NCI-H1105 treated with DMSO at 0.1 percent for 48 hours (cell line): ENCODE measurements at places on chromosomes 12 and 14.

DNA sequence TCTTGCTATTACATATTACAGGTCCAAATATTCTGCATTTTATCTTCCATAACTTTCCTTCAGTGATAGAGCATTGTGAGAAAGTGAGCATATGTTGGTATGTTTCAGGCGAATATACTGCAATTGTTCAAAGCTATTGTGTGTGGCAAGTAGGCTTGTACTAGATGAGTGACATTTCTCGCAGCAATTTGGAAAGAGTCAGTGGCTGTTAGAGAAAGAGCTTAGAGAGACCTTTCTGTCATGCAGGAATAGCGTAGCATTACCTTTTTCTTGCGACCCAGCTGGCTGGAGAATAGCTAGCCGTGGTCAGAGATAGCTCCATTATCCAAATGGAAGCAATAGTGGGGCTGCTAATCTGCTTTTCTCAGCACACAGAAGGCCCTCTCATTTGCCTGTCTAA lies 678.5 kb upstream of the FOXG1 start:
- DNase-seq: no peak

DNA sequence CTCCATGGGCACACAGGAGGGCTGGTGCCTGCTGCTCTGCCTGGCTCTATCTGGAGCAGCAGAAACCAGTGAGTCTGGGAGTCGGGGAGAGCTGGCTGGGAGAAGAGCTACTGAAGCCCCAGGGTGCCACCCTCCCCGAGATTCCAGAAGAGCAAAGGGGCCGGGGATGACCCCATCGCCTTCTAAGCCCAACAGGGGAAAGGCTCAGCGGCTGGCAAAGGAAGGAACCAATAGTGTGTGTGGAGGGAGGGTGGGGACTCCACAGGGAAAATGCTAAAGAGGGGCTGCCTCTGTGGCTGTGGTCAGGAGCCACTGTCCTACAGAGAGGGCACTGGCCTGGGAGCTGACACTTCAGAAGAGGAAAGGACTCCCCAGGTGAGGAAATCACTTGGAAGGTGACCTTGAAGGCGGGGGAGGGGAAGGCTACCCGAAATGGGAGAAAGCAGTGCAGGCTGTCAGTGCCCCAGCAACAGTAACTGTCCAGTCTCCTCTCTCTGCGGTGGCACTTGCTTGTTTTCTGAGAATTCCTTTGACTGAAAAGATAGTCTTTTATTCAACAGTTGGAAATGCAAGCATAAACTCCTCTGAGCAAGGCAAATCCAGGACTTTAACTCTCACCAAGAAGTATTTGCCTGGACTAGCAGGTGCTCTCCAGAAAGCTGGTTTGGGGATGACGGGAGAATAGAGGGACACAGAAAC lies 552 bp downstream of the TAPBPL start:
- DNase-seq: no peak

- no peak for DNase-seq
Measured at GRCh38 chr14:104844306-104845032, 20.6 kb upstream of the CEP170B start.

GRCh38 chr12:80443974-80444666 lies at the start of gene PTPRQ:
TSS of gene PTPRQ (plus strand) at chr12:80444235. CDS start at chr12:80444346, 111 bp downstream.
- DNase-seq: no peak

- DNase-seq: peak; percentile 52
Measured at GRCh38 chr14:63896278-63896720, 43.5 kb downstream of the SYNE2 start.

- DNase-seq: peak; percentile 76
Measured at GRCh38 chr12:132153501-132154340, 9.5 kb downstream of the NOC4L start.

DNA sequence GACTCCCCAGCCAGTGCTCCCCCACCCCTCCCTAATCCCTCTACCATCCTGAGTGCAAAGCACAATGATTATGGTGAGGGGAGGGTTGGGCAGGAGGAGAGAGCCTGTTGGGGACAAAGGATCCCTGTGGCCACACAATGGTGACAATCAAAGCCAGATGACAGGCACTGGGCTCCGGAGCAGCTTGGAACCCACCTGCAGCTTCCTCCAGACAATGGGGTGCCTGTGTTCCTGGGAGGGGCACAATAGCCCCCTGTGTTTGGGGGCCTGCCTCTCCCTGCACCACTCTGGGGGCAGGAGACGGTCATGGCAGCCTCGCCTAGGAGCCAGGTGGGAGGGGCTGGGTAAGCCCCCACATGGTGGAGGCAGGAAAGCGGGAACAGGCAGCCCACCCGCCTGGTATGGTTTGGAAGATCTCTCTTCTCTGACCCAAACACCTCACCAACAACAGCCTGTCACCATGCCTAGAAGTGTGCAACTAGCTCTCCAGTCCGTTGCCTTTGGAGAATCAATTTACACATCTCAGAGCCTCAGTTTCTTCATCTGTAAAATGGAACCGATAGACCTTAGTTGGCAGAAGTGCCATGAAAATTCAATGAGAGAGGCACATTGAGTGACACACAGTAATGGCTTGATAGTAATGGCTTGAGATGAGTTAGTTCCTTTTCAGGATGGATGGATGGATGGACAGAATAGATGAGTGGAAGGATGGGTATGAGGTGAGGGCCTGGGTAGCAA lies 53.0 kb downstream of the MVK start:
- DNase-seq: no peak

DNA sequence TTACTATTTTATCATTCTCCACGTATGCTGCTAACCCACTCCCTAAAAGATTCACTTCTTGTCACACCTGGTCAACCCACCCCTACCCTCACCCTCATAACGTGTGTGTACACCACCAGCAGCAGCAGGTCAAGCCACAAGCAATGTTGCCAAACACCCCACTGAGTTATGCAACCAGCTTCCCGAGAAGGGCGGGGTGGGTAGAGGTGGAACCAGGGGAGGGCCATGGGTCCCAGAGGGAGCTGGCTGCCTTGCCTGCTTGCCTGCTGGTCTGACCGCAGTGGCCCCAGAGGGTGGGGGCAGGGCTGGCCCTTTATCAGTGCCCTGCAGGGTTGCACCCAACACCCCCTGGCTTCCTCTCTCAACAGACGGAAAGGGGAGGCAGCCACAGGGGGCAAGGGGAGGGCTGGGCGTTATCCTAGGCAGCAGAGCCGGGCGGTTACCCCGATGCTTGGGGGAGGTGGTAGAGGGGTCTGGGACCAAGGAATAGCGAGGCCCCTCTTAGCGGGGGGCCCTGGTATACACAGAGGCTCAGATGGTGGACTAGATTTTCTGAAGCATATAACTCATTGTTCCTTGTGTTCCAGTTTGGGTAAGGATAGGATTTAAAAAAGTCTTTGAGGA lies 3.5 kb upstream of the NFE2 start:
- DNase-seq: no peak

DNA sequence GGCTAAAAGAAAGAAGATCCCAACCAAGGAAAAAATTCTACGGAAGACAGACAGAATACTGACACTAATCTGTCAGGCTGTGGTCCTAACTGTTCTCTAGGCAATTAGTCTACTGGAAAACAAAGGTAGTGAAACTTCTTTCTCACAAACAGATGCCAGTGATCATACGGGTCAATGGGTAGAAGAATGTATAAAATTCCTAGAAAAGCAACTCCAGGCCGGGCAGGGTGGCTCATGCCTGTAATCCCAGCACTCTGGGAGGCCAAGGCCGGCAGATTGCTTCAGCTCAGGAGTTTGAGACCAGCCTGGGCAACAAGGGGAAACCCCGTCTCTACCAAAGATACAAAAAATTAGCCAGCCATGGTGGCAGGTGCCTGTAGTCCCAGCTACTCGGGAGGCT lies 64.8 kb downstream of the HECTD4 start:
- no peak for DNase-seq

DNA sequence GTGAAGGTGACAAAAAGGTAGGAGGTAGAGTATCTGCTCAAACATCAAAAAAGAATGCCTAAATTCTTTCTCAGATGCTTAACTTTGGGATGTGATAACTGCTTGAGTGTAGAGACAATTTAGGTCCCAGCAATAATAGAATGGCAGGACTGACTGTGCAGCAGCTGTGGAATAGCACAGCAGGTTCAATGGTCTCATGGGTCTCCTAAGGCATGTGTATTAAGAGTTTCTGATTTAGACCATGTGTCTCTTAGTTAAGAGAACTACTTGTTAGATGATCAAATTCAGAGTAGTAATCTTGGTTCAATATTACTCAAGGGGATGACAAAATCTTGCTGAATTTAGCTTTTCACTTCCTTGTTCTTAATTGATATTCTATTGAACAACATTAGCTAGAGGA lies 72.0 kb downstream of the ALX1 start:
- no peak for DNase-seq

- DNase-seq: no peak
Measured at GRCh38 chr14:65211341-65211987, 109.1 kb upstream of the MAX start.

GRCh38 chr14:33909380-33910084 lies 41.3 kb downstream of the EGLN3 start:
- DNase-seq: peak; percentile 4

DNA sequence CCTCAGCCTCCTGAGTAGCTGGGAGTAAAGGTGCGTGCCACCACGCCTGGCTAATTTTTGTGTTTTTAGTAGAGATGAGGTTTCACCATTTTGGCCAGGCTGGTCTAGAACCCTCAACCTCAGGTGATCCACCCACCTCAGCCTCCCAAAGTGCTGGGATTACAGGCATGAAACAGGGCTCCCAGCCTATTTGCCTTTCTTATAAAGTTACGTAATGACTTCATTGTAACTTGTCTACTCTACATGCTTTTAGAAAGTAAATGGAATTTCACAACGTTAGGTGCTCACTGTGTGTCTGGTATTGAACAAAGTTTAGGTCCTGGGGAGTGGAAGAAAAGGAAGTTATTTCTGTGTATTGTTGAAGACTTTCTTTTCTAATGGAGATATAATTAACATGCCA lies 12.5 kb downstream of the CFAP251 start:
- no peak for DNase-seq

DNA sequence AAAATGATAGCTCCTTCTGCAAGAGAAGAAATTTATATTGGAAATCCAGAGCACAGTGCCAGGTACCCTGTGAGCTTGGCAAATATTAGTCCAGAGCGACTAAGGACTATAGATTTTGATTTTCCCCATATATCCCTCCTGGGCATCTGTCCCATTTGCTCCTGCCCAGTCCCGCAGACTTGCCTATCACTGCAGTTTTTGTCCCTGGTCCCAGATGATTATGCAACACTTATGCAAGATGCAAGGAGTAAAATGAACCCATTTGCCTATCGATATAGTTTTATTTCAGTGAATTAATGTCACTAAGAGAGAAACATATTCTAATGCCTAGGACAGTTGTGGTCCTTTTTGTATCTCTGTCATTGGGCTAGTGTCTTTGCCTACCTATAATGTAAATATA lies 215.9 kb upstream of the BMP4 start:
- DNase-seq: no peak

- DNase-seq: no peak
Measured at GRCh38 chr12:96241431-96241830, 47.3 kb downstream of the ELK3 start.

DNA sequence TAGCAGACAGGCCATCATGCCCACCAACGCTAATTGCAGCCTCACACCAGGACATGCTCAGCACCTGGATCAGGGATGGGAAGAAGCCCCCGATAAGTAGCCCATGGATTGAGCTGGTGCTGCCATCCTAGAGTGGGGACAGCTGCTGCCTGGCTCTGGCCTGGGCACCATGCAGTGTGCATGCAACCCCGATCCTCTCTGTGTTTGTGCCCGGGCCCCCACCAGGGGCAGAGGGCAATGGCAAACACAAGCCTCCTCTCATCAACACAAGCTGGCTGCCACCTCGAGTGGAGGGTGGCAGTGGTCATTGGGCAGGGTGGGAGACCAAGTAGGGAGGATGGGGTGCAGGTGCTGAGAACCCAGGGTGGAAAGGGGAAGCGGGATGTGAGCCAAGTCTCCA lies 23.3 kb upstream of the SOCS2 start:
- no peak for DNase-seq

- peak; percentile 59 for DNase-seq
Measured at GRCh38 chr12:34347367-34347766, 325.1 kb downstream of the ALG10 start.

GRCh38 chr14:71475916-71476315 lies 456.3 kb upstream of the RGS6 start:
- DNase-seq: no peak

DNA sequence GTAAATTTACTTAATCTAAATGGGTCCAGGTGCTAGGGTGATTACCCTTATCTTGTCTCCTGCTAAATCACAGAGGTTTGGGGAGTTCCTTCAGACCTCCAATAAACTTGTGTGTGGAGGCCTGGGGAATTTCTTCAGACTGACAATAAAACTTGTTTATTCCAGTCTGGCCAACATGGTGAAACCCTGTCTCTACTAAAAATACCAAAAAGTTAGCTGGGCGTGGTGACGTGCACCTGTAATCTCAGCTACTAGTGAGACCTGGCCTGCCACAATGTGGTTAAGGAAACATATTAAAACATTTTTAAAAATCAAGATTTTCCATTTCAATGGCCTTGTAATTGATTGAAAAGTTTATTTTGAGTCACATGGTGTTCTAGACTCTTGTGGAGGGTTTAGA lies 126.9 kb upstream of the FGD4 start:
- DNase-seq: no peak

GRCh38 chr12:48001505-48002413 lies 2.5 kb downstream of the COL2A1 start:
- peak; percentile 39 for DNase-seq

- DNase-seq: peak; percentile 79
Measured at GRCh38 chr14:103520657-103521437, 1.8 kb downstream of the CKB start.

DNA sequence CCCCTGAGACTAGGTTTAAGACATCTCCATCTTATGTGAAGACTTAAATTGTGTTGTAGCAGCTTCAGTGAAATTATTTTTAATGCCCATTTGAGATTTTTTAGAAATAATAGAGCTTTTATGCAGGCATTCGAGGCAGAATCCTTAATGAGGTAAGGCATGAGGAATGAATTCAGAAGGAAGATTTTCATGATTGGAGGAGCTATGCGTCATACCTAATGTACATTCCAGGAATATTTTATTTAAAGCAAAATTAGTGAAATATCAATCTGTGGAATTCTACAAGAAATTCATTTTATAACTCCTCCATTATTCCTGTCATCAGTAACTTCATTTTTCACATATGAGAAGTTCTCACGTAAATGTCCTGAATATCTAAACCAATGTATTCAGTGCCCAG lies 36.0 kb upstream of the GARIN6 start:
- DNase-seq: no peak

DNA sequence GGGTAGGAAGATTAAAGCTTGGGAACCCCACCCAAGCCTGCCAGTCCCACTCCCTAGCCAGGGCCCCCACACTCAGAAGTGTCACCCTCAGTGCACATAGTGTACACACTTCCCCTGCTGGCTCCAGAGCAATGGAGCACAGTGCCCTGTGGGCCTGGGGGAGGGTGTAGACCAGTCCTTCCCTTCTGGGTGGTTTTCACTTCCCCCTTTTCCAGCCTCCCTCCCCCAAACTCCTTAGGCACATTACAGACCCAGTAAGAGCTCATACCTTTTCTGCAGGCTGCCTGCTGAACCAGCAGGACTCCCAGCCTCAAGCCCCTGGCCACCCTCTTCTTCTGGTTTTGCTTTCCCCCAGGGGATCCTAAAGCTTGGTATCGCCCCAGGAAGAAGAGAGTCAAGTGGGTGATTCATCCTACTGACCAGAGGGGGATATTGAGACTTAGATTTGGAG lies at the start of gene ZNF385A:
Gene ZNF385A, minus strand, starts transcription at position 143 of the 451 bp plus-strand sequence. CDS start 219 bp downstream, outside the sequence.
- DNase-seq: no peak

- no peak for DNase-seq
Measured at GRCh38 chr14:104139460-104140212, 1.2 kb downstream of the KIF26A start.
